Stimulated activated CD8-positive, alpha-beta memory T cell treated with anti-CD3 and anti-CD28 coated beads, Interleukin-4, amount 100 ng/mL, for 1 hour (primary cell): ENCODE measurements at places on chromosomes 3 and 15.

GRCh38 chr15:35738370-35738769 is 192.4 kb upstream of the DPH6 start:
- DNase-seq, result no peak

DNA sequence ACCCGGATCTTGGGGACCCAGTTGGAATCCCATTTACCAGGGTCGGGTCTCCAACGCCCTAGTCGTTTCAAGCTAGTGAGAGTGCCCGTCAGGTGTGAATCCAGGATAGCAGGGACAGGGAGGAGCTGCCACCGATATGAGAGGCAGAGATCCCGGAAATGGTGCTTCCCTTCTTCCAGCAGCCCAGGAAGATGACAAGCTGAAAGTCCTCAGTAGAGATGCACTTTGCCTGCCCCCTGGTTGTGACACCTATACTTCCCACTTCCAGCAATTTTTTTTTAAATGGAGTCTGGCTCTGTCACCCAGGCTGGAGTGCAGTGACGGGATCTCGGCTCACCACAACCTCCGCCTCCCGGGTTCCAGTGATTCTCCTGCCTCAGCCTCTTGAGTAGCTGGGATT is 503.0 kb downstream of the NTRK3 start:
- DNase-seq, result no peak

- no peak for DNase-seq
Observed at GRCh38 chr3:17258823-17259436, 374.2 kb downstream of the PLCL2 start.

- DNase-seq, result no peak
Observed at GRCh38 chr3:189936201-189936945, 184.3 kb downstream of the P3H2 start.

DNA sequence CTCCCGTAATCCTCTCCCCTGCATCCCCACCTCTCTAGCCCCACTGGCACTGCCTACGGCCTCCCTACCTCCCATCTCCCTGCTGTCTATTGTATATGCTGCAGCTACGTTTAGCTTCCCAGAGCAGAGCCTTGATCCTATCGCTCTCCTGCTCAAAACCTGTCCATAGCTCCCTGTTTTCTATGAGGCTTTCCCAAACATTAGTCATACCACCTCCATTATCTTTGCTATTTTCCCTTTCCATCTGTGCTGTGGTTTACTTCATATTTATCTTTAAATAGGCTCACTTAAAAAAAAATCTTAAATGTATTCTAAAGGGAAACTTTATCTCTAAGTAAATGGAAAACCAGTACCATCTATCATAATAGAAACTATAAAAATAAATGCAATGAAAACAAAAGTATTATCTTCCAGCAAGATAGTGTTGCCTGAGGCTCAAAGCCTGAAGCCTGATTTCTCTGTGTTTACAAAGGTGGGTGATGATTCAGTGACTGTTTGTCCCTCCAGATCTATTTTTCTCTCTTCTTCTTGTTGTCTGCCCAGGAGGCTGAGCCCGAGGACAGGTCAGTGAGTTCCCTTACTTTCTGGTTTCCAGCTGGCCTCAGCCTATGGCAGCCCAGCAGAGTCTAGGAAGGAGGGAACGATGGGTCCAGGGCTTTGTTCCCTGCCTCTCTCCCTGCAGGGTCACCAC is 397.1 kb upstream of the CFAP20DC start:
- no peak for DNase-seq

DNA sequence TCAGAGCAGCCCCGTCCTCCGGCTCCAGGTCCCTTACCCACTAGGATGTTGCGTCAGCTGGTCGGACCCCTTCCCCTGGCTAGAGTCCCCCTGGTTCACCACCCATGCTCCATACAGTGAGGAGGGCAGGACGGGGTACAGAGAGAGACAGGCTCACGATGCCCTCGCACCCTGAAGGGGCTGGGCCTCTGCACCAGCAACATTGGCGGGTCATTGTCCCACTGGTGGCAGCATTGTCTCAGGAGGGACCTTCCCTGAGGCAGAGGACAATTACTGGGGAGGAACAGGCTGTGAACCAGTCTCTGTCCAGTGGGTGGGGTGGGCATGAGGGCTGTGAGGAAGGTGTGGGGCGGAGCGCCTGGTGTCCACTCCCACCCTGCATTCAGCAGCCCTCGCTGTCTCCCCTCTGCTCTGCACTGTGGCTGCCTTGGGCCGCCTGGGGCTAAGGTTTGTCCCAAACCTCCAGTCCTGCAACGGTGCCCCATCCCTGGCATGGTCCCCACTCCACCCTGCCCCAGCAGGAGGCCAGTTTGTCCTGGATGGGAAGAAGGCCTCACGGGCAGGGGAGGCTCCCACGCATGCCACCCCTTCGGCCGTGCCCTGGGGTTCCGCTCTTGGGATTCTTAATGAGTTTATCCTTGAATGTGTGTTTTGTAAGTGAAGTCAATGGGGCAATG is 48.0 kb upstream of the KLF13 start:
- no peak for DNase-seq

DNA sequence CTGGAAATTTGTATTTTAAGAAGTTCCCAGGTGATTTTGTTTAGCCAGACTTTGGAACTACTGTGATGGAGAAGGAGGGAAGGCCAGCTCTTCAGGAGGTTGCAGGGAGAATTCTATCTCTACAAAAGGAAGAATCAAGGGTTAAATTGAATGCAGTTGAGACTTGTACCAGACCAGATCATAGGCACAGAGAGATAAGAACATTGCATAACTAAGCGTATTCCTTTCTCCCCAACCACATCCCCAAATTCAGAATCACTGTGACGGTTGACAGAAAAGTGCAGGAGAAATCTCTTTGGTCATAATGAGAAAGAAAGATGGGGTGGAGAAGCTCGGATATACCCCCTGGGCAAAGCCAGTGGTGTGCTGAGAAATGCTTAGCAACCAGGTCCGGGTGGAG is 7.2 kb downstream of the PLD1 start:
- no peak for DNase-seq
